CD4-positive, alpha-beta memory T cell (primary cell): ENCODE measurements at places on chromosomes 11 and 22. TPM values are rescaled to one million over a fixed set of nuclear protein-coding genes. Genes with fewer than 3 reads are reported as not detected.

DNA sequence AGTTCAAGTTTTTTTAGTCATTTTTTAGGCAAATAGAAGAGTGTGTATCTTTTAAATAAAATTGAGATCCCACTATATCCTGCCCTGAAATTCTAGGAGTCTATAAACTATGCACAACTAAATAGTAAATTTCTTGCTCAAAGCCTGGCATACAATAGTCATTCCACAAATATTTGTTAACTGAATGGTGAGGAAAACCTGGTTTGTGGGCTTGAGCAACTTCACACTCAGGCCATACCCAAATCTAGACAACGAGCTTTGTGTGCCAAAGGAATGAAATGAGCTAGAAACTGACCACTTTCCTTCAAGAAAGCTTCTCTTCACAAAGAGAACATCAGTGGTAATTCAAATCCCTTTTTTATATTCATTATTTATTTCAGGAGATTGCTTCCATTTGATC, 39.6 kb upstream of the AMOTL1 start:
- no peak for DNase-seq

DNA sequence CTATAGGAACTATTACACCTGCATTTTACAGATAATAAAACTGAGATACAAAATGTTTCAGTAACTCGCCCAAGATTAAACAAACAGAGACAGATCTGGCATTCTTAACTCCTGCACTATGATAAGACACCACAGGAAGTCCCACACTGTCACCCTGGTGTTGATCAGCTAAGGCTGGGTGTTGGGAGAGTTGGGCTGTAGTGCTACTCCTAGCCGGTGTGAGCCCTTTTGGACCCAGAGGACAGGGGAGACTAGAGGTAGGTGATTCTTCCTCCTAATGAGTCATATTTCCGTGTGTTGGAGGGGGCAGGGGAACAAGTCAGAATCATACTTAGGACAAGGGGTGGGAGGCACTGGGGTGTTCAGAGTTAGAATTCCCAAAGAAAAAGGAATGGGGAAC, 353.2 kb upstream of the TENM4 start:
- DNase-seq = no peak

DNA sequence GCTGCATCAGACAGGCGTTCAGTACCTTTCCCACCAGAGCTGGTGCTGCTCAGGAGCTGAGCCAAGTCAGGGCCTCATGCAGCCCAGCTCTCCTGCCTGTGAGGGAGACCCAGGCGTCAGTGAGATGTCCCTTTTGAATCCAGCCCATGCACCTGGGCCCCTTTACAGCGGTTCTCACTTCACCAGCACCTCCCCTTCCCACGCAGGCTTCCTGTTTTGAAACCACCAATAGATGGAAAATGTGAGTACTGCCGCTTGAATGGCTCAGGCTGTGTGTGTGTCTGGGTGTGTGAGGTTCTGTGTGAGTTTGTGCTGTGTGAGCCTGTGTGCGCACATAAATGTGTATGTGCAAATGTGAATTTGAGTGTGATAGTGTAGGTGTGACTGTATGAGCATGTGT, 88.4 kb downstream of the UBASH3B start:
- peak; percentile 78 for DNase-seq

- no peak for DNase-seq
Observed at GRCh38 chr11:12741671-12742216, 67.5 kb downstream of the TEAD1 start.

Gene APOA4
- total RNA-seq = not detected

Gene SAA4
- not detected for total RNA-seq

DNA sequence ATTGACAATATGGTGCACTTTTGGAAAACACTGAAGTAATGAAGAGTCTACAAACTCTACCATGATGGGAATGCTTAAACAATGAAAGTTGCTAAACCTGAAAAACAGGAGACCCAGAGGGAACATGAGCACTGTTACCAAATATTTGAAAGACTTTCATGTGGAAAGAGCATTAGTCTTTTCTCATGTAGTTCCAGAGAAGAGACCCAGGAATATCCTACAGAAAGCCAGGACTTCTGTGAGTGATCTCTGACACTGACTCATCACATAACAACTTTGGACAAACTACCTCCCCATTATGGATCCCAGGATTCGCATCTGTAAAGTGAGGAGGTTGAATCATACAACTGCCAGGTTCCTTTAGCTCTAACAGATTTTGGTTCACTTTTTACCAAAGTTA, 62.2 kb downstream of the FAM181B start:
- no peak for DNase-seq
